Natural killer cell (primary cell): ENCODE measurements at places on chromosomes 2 and 18.

GRCh38 chr18:50177294-50177992 lies 17.5 kb downstream of the MYO5B start:
- H3K4me3 ChIP-seq, result no peak overlapping the region
- no peaks in the 10 kb centered on the region for H3K36me3 ChIP-seq
- no peaks in the 10 kb centered on the region for H3K4me1 ChIP-seq
- no peak for DNase-seq

DNA sequence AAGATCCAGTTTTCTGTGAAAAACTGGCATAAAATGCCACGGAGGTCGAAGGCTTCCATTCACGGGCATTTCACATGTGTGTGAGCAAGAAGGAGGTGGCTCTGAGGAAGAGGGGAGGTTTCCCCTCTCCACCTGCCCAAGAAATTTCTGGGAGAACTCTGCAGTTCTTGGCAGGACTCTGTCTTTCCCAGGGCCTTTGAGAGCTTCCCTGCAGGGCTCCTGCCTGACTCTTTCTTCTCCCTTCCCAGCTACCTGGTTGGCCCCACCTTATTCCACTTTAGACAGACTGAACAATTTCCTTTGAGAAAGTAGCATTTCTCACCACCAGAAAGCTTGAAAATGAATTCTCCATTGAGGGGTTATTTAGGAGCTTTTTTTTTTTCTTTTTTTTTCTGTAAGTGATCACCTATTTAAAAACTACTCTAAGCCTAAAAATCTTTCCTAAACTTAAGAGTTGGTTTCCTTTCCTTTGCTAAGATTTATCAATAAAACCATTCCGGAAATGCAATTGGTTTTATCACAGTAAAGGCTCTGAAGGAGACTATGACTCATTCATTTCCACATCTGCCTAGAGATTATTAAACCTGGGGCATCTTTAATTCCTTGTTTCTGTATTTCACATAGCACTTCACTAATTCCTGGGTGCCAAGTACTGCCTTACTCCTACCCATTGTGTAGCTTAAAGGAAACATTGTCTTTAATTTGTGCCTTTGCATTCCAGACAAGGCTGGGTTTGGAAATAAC lies 59.3 kb downstream of the UNC80 start:
- H3K4me3 ChIP-seq, result no peak overlapping the region
- H3K4me1 ChIP-seq, result no peaks in the 10 kb centered on the region
- H3K27ac ChIP-seq, result no peak overlapping the region
- no peaks in the 10 kb centered on the region for H3K36me3 ChIP-seq
- H3K27me3 ChIP-seq, result no peaks in the 10 kb centered on the region

- H3K27me3 ChIP-seq, result no peaks in the 10 kb centered on the region
- no peak overlapping the region for H3K27ac ChIP-seq
- H3K4me3 ChIP-seq, result no peak overlapping the region
- H3K4me1 ChIP-seq, result no peaks in the 10 kb centered on the region
- DNase-seq, result no peak
Measured at GRCh38 chr18:52570975-52571374, 231.0 kb downstream of the DCC start.

DNA sequence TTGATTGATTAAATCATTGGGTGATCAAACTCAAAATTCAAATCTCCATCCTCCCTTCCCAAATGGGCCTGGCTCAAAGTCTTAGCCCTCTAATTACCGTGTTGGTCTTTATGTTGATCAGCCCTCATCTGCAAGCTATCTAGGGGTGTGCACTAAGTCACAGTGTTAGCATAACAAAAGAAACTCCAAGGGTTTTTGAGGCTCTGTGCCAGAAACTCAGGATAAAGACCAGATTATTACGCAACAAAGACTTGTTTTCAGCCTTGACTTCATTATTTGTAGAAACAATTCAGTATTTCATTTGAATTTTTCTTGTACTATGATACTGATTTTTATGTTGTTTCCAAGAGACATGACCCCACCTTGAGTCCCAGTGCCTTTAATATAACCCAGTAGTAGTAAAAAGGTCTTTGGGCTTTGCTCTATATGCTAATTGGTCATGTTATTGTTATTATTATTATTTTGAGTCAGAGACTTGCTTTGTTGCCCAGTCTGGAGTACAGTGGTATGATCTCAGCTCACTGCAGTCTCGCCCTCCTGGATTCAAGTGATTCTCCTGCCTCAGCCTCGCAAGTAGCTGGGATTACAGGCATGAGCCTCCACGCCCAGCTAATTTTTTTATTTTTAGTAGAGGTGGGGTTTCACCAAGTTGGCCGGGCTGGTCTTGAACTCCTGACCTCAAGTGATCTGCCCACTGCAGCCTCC lies 13.9 kb downstream of the PSMD14 start:
- no peak overlapping the region for H3K4me3 ChIP-seq
- no peaks in the 10 kb centered on the region for H3K4me1 ChIP-seq
- no peak for DNase-seq
- peaks cover 31% of the 10 kb centered on the region for H3K36me3 ChIP-seq
- no peaks in the 10 kb centered on the region for H3K27me3 ChIP-seq
- H3K27ac ChIP-seq, result no peak overlapping the region

DNA sequence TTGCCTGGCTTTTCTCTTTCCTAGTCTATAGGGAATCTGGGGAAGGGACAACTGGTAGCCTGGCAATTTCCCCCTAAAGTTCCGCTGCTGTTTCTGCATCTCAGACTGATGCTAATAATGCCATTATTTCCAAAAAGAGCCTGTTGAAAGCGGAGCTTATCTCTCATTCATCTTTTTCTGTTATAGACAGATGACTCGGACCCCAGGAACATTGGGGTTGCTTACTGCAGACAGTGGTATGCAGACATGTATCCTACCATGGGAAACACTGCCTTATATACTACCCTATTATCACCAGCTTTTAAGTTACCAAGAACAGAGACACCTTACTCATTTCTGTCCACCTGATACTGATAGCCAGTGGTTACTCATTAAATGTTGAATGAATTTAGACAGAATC lies 15.3 kb downstream of the ETAA1 start:
- no peaks in the 10 kb centered on the region for H3K4me1 ChIP-seq
